ENCODE measurements at places on chromosomes 12 and 14. TPM values are rescaled to one million over a fixed set of nuclear protein-coding genes. Genes with fewer than 3 reads are reported as not detected.

DNA sequence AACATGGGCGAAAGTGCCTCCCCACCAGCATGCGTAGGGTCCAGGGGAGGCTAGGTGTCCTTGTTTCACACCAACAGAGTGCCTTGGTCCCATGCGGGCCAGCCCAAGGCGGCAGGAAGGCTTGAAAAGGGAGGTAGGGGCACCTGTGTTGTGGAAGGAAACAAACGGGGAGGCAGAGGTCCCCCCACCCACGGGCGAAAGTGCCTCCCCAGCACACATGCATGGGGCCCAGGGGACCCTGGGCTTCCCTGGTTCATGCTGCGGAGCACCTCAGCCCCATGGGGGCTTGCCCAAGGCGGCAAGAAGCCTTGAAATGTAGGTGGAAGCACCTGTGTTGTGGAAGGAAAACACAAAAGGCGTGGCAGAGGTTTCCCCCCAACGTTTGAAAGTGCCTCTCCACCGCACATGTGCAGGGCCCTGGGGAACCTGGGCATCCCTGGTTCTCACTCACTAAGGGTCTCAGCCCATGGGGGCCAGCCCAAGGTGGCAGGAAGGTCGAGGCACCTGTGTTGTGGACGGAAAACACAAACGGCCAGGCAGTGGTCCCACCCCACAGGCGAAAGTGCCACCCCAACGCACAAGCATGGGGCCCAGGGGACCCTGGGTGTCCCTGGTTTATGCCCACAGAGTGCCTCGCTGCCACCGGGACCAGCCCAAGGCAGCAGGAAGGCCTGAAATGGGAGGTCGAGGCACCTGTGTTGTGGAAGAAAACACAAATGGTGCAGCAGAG, 374.7 kb downstream of the ALG10 start:
- no peaks in the 10 kb centered on the region for H3K4me1 ChIP-seq
- H3K4me3 ChIP-seq = no peak overlapping the region
- no peaks in the 10 kb centered on the region for H3K36me3 ChIP-seq
- no peaks in the 10 kb centered on the region for H3K27me3 ChIP-seq

DNA sequence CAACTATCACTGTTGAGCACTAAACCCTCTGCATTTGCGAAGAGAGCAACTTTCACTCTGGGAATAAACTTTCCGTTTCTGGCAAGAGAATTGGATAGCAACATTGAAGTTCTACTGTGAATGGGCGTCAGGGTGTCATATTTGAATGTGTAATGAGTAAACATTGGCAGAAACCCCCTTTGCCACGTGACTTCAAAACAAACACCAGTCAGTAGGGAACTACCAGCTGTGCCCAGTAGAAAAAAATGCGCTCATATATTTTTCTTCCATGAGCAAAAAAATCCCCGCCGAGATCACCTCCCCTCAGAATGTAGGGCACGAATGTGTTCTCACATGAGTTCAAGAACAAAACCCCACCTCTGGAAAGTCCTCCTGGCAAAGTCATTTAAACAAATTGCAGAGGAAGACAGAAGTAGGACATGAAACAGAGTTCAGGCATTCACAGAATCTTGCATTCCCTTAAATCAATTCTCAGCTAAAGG, 80.6 kb downstream of the BTG1 start:
- peaks cover 29% of the 10 kb centered on the region for H3K4me1 ChIP-seq
- peak; percentile 71 for DNase-seq
- H3K27ac ChIP-seq = no peak overlapping the region
- no peaks in the 10 kb centered on the region for H3K36me3 ChIP-seq
- H3K27me3 ChIP-seq = no peaks in the 10 kb centered on the region

DNA sequence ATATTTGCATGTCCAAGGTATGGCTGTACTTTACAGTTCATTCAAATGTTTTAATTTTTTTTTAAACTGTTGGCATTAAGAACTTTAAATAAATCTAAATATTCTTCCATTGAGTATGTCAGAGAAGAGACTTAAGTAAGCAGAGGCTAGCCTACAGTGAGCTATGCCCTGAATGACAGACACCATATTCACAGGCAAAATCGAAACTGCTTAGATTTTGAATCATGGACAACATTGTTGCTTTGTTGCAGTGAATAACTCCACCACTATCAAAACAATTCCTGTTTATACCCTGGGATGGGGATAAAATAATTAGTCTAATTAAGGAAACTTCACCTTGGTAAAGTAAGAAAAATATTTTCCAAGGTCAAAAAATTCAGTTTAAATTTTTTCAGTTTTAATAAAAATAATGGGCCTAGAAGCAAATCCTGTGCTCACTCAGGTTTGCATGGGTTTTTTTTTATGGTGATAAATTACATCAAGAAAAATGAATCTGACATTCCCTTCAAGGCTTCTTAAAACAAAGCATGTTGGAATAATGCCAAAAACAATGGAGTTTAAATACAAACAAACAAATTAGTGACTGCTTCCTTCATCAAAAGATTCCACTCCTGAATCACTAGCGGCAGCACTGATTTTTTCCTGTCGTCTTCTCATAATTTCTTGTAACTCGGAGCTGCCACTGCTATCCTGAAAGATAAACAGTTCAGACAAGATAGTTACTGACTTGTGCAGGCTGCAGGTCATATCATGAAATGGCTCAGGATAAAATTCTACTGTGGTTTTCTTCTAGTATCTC, 168.2 kb downstream of the EPS8 start:
- H3K27ac ChIP-seq = no peak overlapping the region
- H3K4me3 ChIP-seq = no peak overlapping the region
- H3K27me3 ChIP-seq = no peaks in the 10 kb centered on the region
- H3K4me1 ChIP-seq = no peaks in the 10 kb centered on the region
- no peak for DNase-seq

DNA sequence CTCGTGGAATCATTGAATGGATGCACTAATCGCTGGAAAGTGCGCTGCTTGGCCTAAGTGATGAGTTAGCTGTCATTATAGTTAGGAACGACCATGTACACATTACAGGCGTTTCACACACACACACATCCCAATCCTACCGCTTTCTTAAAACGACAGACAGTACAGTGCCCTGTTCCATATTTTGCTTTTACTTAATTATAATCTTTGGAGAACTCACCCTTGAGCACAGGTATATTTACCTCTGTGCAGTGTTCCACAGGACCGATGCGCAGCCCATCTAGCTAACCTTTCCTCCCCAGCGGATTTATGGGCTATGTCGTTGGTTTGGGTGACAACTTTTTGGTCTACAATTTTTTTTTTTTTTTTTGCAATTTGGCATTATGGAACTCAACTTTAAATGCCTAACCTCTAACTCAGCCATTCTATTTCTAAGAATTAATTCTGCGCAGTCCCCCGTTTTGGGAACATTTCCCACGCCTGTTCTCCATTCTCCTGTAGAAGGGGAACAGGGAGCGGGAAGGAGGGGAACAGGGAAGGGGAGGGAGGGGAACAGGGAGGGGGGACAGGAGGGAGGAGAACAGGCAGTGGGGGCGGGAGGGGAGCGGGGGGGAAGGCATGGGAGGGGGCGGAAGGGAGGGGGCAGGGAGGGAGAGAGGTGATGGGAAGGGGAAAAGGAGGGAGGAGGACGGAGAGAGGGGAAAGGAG, 663 bp upstream of the ULK1 start:
- H3K27me3 ChIP-seq = no peaks in the 10 kb centered on the region
- H3K4me1 ChIP-seq = peaks cover 18% of the 10 kb centered on the region
- DNase-seq = no peak
- no peak overlapping the region for H3K27ac ChIP-seq

DNA sequence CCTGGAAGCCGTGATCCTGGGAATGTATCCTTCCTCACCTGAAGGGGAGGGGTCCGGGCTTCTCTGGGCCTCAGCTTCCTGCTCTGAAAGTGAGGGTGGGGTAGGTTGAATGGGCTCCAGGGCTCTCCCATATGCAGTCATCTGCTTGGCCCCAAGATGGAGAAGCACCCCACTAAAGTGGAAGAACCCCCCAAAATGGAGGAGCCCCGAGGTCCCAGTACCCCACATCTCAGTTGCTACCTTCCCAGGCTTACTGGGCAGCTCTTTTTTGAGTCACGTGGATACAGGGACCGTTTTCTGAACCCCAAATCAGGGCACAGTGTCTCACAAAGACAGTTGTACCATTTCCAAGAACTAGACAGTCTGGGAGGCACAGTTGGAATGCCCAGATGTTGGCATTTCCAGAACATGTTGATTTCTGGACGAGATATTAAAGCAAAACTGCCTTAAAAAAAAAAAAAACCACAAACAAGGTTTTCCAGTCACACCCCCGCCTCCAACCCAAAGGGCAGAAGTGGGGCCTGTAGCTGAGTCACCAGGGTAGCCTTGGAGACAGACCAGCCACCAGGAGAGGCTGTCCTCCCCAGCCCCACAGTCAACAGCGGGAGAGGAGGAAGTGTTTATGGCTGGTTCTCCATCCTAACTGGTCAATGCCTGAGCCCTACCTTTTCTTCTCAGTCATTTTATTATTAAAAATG, 12.1 kb downstream of the VASH1 start:
- H3K27me3 ChIP-seq = peaks cover 9% of the 10 kb centered on the region
- no peak overlapping the region for H3K27ac ChIP-seq
- DNase-seq = no peak
- H3K4me1 ChIP-seq = peaks cover 9% of the 10 kb centered on the region

DNA sequence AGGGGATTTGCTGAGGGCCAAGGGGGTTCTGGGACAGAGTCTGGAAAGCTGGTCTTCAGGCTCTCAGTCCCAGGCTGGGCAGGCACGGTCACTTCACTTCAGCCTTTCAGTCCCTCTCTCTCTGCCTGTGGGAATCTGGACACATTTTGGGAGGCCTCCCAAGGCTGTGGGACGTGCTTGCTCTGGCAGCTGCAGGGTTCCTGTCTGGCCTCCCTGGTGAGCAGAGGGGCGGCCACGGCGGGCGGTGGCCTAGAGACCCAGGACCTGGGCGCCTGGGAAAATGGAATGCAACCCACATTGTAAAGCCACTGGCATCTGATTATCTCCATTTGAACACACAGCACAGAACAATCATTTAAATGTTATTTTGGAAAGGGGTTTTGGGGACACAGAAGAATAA, 10.1 kb upstream of the ALDH2 start:
- H3K27me3 ChIP-seq = no peaks in the 10 kb centered on the region
- no peak for DNase-seq
- no peak overlapping the region for H3K27ac ChIP-seq
- peaks cover 2% of the 10 kb centered on the region for H3K36me3 ChIP-seq

- H3K4me1 ChIP-seq = no peaks in the 10 kb centered on the region
- H3K27me3 ChIP-seq = no peaks in the 10 kb centered on the region
- no peaks in the 10 kb centered on the region for H3K36me3 ChIP-seq
- no peak for DNase-seq
Measured at GRCh38 chr12:60255044-60255443, 659.2 kb downstream of the SLC16A7 start.

DNA sequence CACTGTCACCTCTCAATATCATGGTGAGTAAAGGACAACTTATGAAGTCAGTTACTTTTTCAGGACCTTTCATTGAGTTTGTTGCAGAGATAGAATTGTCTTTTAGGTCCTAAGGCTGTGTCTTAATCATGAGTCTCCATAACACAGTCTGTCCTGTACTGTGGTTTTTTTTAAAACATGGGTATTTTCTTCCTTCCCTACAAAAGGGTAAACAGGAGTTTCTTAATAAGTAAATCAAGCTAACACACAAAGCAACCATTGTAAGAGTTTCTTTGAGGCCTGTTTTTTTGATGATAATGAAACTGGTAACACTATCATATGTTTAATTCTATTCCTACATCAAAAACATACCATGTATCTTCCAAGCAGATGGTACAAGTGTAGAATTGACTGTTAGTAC, 101.4 kb downstream of the PLEKHA5 start:
- no peak overlapping the region for H3K4me3 ChIP-seq
- no peak for DNase-seq
- H3K27ac ChIP-seq = no peak overlapping the region
- H3K36me3 ChIP-seq = no peaks in the 10 kb centered on the region

- H3K27me3 ChIP-seq = no peaks in the 10 kb centered on the region
- no peak overlapping the region for H3K4me3 ChIP-seq
- H3K36me3 ChIP-seq = no peaks in the 10 kb centered on the region
- no peaks in the 10 kb centered on the region for H3K4me1 ChIP-seq
- no peak overlapping the region for H3K27ac ChIP-seq
- no peak for DNase-seq
Measured at GRCh38 chr14:78975734-78976133, 805.6 kb downstream of the NRXN3 start.

GRCh38 chr12:75478116-75478794, 2.3 kb upstream of the GLIPR1 start:
- H3K36me3 ChIP-seq = no peaks in the 10 kb centered on the region
- H3K4me3 ChIP-seq = no peak overlapping the region
- no peaks in the 10 kb centered on the region for H3K27me3 ChIP-seq

GRCh38 chr14:95023115-95023514, 134.2 kb downstream of the DICER1 start:
- H3K4me1 ChIP-seq = no peaks in the 10 kb centered on the region
- H3K36me3 ChIP-seq = no peaks in the 10 kb centered on the region
- DNase-seq = no peak
- H3K27me3 ChIP-seq = peaks cover 11% of the 10 kb centered on the region
- H3K4me3 ChIP-seq = no peak overlapping the region
- no peak overlapping the region for H3K27ac ChIP-seq

DNA sequence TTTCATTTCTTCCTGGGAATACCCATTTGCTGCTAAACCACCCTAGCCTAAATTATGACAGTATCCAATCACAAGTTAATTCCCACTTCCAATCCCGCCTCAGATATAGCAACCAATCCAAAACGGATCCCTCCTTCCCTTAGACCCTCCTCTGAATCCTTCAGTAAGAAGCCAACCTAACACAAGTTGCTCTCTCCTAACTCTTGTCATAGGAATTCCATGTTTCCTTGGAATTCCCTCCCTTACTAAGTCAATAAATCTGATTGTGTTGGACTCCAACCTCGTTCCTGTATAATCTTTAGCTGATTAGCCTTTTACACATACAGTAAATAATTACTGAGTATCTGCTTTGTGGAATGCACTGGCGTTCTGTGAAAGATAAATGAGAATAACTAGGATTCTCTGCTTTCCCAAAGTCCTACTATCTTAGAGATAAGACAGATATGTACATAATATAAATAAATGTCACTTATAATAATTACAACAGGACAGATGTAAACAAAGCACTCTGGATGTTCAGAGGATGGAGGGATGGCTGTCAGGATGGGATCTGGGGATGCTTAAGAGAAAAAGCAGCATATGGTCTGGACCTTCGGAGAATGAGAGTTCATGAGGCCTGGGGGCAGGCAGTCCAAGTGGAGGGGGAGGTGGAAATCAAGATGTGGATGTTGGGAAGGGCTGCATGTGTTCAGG, 185.8 kb upstream of the SOX5 start:
- no peak overlapping the region for H3K27ac ChIP-seq
- peaks cover 9% of the 10 kb centered on the region for H3K4me1 ChIP-seq
- H3K4me3 ChIP-seq = no peak overlapping the region
- no peak for DNase-seq

- no peak overlapping the region for H3K4me3 ChIP-seq
- no peaks in the 10 kb centered on the region for H3K4me1 ChIP-seq
- H3K27me3 ChIP-seq = no peaks in the 10 kb centered on the region
- DNase-seq = no peak
- no peak overlapping the region for H3K27ac ChIP-seq
Measured at GRCh38 chr14:23538050-23538718, 13.4 kb downstream of the ZFHX2 start.

CRIP2 gene
- total RNA-seq = 6.0 TPM

SELPLG gene
- 6.1 TPM for total RNA-seq

PSMA3 gene
- 99.2 TPM for total RNA-seq

RASAL1 gene
- 13.9 TPM for total RNA-seq

PTGDR gene
- not detected for total RNA-seq

AQP6 gene
- not detected for total RNA-seq

TMEM30B gene
- 0.20 TPM for total RNA-seq
